NCI-H1092 treated with DMSO at 0.1 percent for 48 hours (cell line): ENCODE measurements at places on chromosomes 11 and 22.

GRCh38 chr11:1310772-1311468 lies 1.5 kb upstream of the TOLLIP start:
- DNase-seq = no peak

- no peak for DNase-seq
Observed at GRCh38 chr11:134742224-134742612, 330.2 kb upstream of the B3GAT1 start.

GRCh38 chr11:61607920-61608599 lies 27.2 kb upstream of the SYT7 start:
- DNase-seq = no peak

DNA sequence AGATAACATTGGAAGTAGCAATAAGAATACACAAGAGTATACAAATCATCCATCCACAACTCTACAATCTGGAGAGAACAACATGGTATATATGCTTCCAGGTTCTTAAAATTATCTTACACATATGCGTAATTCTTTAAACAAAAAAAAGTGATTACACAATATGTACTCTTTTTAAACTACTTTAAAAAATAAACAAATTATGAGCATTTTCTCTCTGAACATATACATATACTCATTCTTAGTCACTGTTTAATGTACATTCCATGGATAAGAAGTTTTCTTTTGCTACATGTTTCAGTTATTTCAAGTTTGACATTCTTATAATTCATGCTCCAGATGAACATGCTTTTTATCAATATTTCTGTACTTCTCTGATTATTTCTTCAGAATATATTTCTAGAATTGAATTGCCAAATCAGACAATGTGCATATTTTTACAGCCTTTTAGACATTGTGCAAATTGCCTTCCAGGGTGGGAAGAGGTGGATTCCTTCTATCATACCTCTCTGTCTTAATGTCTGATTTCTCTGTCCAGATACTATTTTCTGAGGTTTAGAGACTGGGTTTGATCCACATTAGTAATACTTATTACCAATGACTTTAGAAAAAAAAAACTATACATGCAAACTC lies 551.6 kb downstream of the METTL15 start:
- DNase-seq = no peak

DNA sequence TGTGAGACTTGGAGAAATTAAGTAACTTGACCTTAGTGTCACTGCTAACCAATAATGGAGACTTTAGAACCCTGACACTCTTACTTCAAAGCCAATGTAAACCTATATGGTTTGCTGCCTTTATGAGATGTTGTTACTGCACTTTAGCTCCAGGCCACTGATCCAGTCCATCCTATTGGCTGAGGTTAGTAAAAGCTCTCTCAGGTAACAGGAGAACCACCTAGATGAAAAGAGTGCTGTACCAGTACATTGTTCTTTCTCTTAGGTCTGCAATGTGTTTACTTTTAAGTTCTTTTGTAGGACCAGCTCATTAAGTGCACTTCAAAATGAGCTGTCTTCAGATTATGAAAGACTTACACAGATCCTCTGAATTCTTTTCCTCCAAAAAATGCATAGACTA lies 994.0 kb upstream of the FAT3 start:
- DNase-seq = no peak

GRCh38 chr11:57249384-57250319 lies 12.6 kb upstream of the APLNR start:
- DNase-seq = peak; percentile 63

DNA sequence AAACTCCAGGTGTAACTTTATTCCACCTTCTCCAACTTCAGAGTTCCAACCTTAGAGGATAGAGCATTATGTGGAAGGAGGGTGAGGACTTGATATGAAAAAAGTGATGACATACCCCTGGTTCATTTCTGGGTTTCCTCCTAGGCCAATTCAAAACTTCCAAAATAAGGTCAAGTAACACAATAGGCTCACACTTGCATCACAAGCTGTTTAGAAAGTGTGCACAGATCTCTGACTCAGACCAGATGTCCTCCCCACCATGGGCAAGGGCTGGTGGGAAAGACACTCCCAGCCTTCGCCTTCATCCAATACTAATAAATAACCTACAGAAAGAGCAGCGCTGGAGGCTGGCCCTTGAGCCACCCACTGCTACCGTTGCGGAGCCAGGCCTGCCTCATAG lies 5.8 kb upstream of the BUD13 start:
- no peak for DNase-seq

DNA sequence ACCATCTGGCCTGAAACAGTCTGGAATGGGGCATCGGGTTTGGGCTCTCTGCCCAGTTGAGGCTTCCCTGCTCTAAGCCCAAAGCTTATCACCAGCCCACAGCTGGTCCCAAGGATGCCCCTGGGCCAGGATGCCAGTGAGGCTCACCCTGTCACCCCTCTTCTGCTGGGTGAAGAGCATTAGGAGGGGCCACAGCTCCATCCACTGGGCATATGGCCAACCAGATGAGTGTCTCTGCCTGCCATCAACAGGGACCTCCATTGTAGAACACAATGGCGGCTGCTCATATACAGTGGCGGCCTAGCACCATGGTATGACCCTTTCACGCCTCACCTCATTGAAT lies 5.6 kb downstream of the CHST1 start:
- DNase-seq = peak; percentile 22

- DNase-seq = peak; percentile 75
Observed at GRCh38 chr11:90204832-90205646, 17.8 kb downstream of the CHORDC1 start.

- no peak for DNase-seq
Observed at GRCh38 chr11:35800970-35801953, 138.7 kb downstream of the TRIM44 start.

DNA sequence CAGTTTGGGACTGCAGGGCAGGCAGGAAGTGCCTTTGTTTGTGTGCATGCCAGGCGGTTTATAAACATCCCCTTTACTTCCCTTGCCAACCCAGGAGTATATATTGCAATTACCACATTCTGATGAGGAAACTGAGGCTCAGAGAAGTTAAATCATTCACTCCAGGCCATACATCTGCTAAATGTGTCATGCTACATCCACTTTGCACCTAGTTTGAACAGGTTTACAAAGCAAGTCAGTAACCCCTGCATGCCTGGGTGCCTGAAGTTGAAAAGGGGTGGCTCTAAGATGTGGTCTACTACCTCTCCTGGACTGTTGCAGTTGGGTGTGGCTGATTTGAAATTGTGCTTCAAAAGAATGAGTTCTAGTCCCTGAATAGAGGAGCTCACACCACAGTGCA lies 23.6 kb downstream of the FLI1 start:
- DNase-seq = no peak

- DNase-seq = no peak
Observed at GRCh38 chr22:38727123-38727522, 21.4 kb downstream of the GTPBP1 start.

DNA sequence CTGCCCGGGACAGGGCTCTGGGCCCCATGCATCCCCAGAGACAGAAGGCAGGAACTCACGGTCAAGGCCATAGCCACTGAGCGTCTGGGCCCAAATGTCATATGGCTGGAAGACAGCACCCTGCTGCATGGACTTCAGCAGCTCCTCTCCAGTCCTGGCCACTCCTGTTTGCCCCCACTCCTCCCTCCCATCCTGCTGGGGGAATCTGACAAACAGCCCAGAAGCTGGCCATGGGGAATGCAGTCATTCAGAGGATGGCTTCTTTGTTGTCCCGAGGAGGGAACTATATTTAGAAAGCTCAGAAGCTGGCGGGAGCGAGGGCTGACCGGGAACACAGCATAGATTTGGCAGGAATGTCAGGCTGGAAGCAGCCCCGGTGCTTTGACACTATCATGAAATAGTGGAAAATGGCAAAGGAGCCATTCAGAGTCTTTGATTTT lies 35.0 kb downstream of the DKK3 start:
- no peak for DNase-seq

- DNase-seq = no peak
Observed at GRCh38 chr11:70894566-70895365, 357.6 kb downstream of the SHANK2 start.

GRCh38 chr11:6931146-6931713 lies 5.0 kb downstream of the ZNF215 start:
- no peak for DNase-seq

- peak; percentile 52 for DNase-seq
Observed at GRCh38 chr11:76369406-76369805, 11.5 kb downstream of the THAP12 start.

DNA sequence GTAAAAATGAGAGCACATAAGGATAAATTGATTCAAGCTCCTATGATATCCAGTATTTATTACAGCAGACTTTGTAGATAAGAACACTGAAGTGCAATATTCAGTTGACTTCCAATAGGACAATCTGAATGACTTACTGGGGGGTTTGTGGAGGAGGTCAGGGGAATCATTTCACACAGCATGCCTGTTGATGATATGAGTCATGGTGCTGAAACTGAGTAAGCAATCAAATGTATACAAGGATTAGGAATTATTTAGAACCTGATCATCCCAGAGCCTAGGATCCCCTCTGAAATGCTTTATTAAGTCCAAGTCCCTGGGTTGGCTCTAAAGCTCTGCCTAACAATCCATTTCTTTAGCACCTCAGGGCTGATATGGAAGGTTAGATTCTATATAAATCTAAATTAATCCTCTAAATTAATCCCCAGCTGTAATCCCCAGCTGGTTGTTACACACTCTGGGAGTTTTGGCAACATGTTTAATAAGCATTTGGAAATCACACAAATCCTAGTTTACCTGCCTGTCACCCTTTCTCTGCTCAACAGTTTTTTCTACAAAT lies 326.4 kb downstream of the GUCY1A2 start:
- no peak for DNase-seq

DNA sequence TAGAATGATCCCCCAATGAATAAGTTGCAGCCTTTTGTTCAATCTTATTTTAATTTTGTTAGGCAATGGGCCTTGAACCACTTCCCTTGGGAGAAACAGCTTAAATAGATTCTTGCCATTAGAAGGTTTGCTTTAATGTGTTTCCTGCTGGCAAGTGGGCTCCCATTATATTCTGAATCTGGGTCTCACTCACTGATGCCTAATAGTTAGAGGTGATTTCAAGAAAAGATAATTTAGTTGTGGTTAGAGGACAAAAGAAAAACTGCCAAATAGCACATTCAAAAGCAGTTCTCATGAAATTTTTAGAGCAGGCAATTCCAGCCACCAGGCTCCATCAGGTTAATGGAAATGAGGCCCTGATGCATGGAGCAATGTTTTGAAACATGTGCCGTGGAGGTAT lies 362.6 kb upstream of the CHORDC1 start:
- no peak for DNase-seq

DNA sequence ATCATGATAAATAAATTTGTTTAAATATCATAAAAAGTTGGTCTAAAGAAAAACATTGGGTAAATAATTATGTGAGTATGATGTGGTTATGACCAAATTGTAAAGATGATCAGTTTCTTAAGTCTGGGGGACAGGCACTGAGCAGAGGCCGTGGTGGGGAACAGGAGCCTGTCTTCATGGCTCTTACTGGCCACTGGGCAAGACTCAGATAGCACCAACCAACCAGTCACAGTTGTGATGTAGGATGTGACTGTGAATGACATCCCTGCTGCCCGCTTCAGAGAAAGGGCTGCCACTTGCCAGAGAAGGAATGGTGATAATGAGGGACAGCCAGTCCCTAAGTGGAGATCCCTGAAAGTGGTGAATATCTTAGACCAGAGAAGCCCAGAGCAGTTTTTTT lies 7.0 kb downstream of the PTPRJ start:
- DNase-seq = no peak

DNA sequence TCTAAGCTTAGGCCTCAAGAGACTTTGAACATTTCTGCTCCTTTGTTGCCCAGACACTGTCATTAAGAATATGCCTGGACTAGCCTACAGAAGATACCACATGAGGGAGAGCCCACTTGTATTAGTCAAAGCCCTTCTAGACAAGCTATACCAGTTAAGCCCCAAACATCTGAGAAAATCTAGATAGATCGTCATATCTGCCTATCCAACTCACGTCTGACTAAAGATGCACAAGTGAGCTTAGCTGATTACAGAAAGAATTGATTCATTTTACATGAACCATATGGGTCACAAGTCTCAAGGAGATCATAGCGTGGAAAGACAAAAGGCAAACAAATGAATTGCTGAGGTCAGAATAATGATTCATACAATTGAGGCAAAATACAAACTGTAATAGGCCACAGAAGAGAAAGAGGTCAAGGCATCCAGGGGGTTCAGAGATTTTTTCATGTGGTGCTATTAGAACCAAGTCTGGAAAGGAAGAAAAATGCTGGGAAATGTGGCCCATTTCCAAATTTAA lies 1155.5 kb upstream of the TENM4 start:
- no peak for DNase-seq

DNA sequence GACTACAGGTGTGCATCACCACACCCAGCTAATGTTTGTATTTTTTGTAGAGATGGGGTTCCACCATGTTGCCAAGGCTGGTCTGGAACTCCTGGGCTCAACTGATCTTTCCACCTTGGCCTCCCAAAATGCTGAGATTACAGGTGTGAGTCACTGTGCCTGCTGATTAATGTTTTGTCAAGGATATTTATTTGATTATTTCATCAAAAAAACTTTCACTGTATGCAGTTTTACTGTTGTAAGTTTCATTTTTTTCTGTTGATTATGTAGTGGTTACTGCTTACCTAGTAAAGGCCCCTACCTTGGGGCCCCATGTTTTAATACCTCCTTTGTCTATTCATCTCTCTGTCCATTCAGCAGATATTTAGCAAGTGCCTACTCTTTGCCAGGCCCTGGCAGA lies 16.7 kb upstream of the FAM168A start:
- no peak for DNase-seq

- peak; percentile 8 for DNase-seq
Observed at GRCh38 chr22:27046086-27046485, 388.7 kb downstream of the MIAT start.

DNA sequence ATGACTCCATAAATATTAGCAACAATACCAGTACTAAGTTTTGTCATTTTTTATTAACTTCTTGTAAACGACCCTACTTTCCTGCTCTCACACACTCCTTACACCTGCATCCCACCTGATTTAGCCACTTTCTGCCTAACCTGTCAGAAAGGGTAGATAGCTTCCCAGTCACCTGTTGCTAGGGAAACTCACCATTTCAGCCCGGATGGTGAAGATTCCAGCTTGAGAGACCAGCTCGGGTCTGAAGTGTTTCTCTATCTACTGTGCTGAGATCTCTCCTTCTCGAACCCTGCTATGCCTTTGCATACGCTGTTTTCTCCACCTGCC lies at the start of gene PARVG:
Gene PARVG (plus strand): TSS at position 220 of the 327 bp plus-strand sequence. CDS start 2,405 bp downstream, outside the sequence.
- no peak for DNase-seq

- DNase-seq = no peak
Observed at GRCh38 chr22:19811811-19812771, 42.6 kb downstream of the GNB1L start.
